ENCODE measurements at places on chromosomes 7 and 10.

DNA sequence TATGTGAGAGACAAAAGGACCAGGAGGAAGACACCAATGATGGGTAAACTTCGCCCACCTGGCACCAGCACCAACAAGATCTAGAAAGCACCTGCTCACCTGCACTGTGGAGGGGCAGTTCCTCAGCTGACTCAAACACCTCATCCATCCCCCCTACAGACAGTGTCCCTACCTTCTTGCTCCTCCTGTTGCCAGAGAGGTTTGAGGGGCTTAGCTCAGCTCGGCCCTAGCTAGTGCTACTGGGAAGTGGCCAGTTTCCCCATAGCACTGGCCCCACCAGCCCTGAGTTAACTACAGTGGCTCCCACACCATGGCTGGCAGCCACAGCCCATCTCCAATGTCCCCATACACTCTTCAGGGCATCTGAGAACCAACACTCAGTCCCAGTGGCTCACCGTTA lies 70.8 kb downstream of the GRID1 start:
- DNase-seq: no peak

GRCh38 chr7:100568176-100568895 lies 5.4 kb downstream of the SAP25 start:
- DNase-seq: no peak

- no peak for DNase-seq
Measured at GRCh38 chr7:135147341-135147898, 452 bp upstream of the TMEM140 start.

GRCh38 chr10:73876971-73877370 lies 2.6 kb upstream of the CAMK2G start:
- DNase-seq: no peak

GRCh38 chr7:110309941-110310340 lies 781.0 kb upstream of the LRRN3 start:
- DNase-seq: no peak

- no peak for DNase-seq
Measured at GRCh38 chr10:119025336-119025735, 4.2 kb upstream of the NANOS1 start.

DNA sequence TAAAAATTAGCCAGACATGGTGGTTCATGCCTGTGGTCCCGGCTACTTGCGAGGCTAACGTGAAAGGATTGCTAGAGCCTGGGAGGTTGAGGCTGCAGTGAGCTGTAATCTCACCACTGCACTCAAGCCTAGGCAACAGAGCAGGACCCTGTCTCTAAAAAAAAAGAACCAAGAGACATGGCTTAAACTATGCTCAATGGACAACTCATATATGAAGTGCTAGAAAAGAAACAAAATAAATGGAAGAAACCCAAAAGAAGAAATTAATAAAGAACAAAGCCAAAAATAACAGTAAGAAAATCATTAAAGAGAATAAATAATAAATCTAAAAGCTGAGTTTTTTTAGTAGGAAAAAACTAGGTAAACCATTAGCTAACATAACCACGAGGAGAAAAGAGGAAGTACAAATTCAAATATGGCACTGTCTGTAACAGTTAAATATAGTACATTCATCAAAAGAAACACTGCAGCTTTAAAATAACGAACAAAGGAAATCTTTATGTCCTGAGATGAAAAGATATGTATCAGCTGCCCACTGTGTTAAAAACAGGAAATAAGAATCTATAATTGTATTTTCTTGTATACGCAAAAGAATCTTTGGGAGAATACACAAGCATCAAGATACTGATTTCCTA lies 48.7 kb downstream of the UPF2 start:
- DNase-seq: no peak

GRCh38 chr10:117248750-117249465 lies 8.0 kb downstream of the SLC18A2 start:
- DNase-seq: no peak

DNA sequence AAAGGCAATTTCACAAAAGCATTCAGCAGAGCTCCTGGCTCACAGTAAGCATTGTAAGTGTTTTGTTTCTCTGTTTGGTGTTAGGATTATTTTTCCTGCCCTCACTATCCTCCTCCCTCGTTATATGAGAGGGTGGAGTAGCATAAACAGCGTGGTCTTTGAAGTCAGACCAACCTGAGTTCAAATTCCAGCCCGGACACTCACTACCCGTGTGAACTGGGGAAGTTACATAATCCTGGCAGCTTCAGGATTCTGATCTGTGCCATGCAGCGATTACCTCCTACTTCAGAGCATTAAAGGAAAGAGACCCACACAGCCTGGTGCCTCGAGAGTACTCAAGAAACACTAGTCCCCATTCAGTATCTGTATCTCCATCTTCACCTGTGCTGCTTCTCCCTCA lies 386.5 kb downstream of the INHBA start:
- no peak for DNase-seq

- DNase-seq: no peak
Measured at GRCh38 chr7:155533120-155533826, 13.1 kb downstream of the CNPY1 start.

DNA sequence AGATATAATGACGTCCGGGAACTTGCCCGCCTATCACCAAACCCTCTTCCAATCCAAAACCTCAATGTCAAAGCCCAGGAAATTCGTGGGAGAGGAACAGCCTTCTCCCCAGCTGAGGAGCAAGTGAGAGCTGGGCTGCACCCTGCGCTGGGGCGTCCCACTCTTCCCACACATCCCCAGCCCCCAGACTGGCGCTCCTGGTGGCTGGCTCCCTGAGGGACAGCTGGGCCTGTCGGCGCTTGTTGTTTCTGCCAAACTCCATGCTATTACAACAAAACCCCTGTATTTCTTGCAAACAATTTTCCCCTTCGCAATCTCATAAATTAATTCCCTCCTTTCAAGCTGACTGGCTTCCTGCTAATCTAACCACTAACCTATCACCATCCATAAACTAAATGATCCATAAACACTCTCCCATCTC lies 53.0 kb downstream of the GRID1 start:
- DNase-seq: no peak

- no peak for DNase-seq
Measured at GRCh38 chr7:5528071-5528814, 104.6 kb upstream of the TNRC18 start.

GRCh38 chr7:99005776-99006175 lies 127.4 kb downstream of the TRRAP start:
- no peak for DNase-seq

DNA sequence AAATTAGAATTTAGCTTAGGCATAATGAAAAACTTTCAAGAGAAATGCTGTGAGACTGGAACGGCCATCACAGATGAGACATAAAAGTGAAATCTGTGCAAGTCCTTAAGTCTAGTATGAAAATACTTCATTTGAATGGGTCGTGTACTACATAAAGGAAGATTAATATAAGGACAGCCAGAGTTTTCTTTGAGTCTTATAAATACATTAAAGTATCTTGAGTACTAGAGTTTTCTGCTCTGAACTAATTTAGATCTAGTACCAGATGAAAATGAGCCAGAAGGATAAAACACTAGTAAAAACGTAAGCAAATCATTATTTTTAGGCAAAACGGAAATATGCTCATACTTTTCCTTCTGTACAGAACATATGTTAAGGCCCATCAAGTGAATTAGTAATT lies 93.1 kb downstream of the ATE1 start:
- DNase-seq: no peak

DNA sequence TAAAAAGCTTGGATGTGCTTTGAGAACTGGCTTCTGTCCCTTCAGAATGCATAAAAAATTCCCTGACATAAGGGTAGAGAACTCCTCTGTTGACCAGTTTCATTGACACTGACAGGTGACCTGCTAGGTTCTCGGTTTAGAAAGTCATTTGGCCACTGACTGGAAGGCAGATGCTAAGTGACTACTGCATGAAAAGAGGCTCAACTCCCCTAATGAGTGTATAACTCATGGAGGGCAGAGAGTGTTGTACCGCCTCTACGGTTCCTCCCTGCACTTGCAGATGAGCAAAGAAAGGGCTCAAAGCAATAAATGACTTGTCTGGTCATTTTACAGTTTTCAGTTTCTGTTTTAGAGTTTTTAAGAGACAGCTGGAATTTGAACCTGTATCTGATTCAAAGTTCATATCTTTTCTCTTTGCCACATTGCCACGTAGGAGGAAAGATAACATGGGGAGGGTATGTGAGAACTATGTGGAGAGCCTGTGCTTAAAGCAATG lies 2.9 kb upstream of the FGL2 start:
- DNase-seq: no peak

- no peak for DNase-seq
Measured at GRCh38 chr10:114234132-114234531, 4.9 kb upstream of the VWA2 start.

DNA sequence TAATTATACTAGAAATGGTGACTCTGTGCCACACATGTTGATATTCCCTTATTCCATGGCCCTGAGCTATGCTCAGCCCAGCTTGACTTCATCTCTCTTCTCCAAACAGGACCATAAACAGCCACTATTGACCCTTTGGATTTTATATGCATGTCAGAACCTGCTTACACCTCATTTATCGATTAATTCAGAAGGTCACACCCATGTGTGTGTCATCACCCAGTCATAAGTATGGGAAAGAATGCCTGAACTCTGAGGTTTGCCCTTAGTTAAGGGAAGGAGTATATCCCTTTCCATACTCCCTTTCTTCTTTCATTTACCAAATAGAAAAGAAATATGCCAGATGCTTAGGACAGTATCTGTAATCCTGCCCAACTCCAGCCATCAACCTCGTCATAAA lies 602.3 kb downstream of the SORCS3 start:
- DNase-seq: no peak

DNA sequence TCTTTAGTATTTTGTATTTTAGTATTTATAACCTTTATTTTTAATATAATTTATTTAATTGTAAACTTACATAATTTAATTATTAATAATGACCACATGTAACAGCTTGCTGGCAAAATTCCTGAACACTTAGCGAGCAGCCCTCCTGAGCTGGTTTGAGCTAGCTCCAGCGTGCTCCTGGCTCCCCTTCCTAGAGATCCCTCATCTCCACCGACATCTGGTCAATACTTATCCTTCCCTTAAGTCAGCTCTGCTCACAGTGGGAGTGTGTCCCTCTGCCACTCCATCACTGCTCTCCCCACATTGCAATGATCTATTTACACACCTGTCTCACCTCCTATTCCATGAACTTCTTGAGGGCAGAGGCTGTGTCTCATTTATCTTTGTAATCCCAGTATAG lies 20.6 kb upstream of the TBXAS1 start:
- DNase-seq: no peak

DNA sequence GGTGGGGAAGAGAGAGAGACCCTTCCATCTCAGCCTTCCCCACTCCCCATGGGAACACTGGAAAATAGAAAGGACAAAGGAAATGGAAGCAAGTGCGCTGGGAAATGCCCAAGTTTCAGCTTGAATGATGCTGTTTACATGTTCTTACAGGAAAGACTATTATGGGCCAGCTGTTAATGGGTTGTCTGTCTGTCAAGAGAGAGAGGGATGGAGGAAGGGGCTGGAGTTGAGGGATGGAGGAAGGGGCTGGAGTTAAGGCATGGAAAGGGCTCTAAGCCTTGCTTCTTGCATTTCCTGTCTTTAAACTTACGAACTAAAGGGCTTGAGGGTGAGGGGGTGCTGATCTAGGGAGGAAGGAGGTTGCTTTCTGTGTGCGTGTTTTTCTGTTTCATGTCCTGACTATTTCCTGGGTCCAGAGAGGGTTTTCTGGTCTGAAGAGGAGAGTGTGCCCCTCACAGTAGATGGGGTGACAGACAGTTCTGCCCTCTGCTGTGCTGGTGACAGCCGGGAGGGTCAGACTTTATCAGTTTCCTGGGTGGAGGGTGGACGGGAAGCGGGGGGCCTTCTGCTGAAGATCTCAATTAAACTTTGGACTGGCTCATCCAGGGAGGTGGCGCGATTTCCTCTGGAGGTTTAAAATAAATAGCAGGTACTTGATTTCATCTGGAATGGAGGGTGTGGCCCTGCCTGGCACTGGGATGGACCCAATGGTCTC lies 30.5 kb downstream of the GRK5 start:
- no peak for DNase-seq

- no peak for DNase-seq
Measured at GRCh38 chr10:6833458-6834011, 253.5 kb upstream of the PRKCQ start.

- DNase-seq: no peak
Measured at GRCh38 chr10:87603769-87604168, 55.9 kb upstream of the PAPSS2 start.

DNA sequence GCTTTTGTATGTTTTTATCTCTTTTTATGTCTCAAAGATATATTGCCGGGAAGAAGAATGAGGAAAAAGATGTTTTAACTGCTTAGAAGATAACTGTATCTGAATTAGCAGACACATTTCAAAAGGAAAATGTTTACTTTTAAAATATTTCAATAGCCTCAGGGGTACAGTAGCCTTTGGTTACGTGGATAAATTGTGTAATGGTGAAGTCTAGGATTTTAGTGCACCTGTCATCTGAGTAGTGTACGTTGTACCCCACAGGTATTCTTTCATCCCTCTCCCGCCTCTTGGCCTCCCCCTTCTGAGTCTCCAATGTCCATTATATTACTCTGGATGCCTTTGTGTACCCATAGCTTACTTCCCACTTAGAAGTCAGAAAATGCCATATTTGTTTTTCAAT lies 222.1 kb downstream of the FANK1 start:
- no peak for DNase-seq

DNA sequence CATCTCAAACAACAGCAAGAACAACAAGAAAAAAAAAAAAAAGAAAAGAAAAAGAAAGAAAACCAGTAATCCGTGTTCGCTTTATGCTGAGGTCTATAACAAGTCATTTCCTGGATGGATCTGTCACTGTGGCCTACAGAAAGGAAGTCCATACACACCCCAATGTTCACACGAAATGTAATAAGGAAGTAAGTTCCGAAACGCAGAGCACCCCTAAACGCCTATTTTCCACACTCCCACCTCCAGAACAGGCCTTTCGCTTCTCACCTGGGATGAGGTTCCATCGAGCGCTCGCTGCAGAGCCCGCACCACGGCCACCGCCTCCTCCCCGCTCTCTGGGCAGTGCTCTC lies 735 bp downstream of the ZNF394 start:
- DNase-seq: no peak

DNA sequence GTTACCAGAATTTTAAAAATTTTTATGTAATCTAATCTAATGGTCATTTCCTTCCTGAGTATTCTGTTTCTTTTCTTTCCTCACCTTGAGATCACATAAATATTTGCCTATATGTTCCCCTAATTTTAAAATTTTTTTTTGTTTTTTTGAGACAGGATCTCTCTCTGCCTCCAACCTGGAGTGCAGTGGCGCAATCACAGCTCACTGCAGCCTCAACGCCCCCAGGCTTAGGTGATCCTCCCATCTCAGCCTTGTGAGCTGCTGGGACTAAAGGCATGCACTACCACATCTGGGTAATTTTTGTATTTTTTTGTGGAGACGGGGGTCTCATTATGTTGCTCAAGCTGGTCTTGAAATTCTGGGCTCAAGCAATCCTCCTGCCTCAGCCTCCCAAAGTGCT lies 4.1 kb upstream of the PROSER2 start:
- DNase-seq: no peak

GRCh38 chr10:17144032-17144431 lies 14.4 kb upstream of the CUBN start:
- DNase-seq: no peak

- no peak for DNase-seq
Measured at GRCh38 chr7:40310258-40310657, 175.5 kb downstream of the SUGCT start.

Measured in stimulated activated CD8-positive, alpha-beta memory T cell treated with anti-CD3 and anti-CD28 coated beads, Interleukin-15, amount 100 ng/mL, for 24 hours (primary cell).